ENCODE measurements at places on chromosomes 1 and 21. TPM values are rescaled to one million over a fixed set of nuclear protein-coding genes. Genes with fewer than 3 reads are reported as not detected.

GRCh38 chr1:161994175-161994668 is 29.4 kb downstream of the OLFML2B start:
- no peaks in the 10 kb centered on the region for H3K4me1 ChIP-seq
- no peak for DNase-seq
- H3K27ac ChIP-seq = no peak overlapping the region
- H3K36me3 ChIP-seq = no peaks in the 10 kb centered on the region

- H3K36me3 ChIP-seq = no peaks in the 10 kb centered on the region
- DNase-seq = peak; percentile 82
- H3K27ac ChIP-seq = no peak overlapping the region
- H3K4me1 ChIP-seq = no peaks in the 10 kb centered on the region
- no peaks in the 10 kb centered on the region for H3K27me3 ChIP-seq
These were observed 19.4 kb downstream of the PLEKHO1 start for GRCh38 chr1:150168960-150169601.

PTPN22 gene
- total RNA-seq = 0.89 TPM

- no peaks in the 10 kb centered on the region for H3K4me1 ChIP-seq
- no peak overlapping the region for H3K27ac ChIP-seq
- DNase-seq = no peak
- H3K36me3 ChIP-seq = no peaks in the 10 kb centered on the region
- no peak overlapping the region for H3K4me3 ChIP-seq
- H3K27me3 ChIP-seq = no peaks in the 10 kb centered on the region
These were observed 114.2 kb downstream of the DAB1 start for GRCh38 chr1:57309630-57310029.

SPRR5 gene
- total RNA-seq = not detected

DNA sequence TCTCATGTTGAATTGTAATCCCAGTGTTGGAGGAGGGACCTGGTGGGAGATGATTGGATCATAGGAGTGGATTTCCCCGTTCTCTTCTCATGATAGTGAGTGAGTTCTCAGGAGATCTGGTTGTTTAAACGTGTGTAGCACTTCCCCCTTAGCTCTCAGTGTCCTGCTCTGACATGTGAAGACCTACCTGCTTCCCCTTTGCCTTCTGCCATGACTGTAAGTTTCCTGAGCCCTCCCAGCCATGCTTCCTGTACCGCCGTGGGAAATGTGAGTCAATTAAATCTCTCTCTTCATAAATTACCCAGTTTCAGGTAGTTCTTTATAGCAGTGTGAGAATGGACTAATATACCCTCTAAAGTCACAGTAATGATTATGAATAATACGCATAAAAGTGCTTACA is 248.4 kb upstream of the LRRC7 start:
- H3K4me3 ChIP-seq = no peak overlapping the region
- H3K4me1 ChIP-seq = no peaks in the 10 kb centered on the region
- H3K27me3 ChIP-seq = peaks cover 46% of the 10 kb centered on the region
- H3K27ac ChIP-seq = no peak overlapping the region
- H3K36me3 ChIP-seq = no peaks in the 10 kb centered on the region
- no peak for DNase-seq

TIE1 gene
- total RNA-seq = not detected

GRCh38 chr1:42000766-42001165 is 82.0 kb upstream of the HIVEP3 start:
- H3K27ac ChIP-seq = no peak overlapping the region
- H3K4me3 ChIP-seq = no peak overlapping the region
- H3K27me3 ChIP-seq = peaks cover 2% of the 10 kb centered on the region
- H3K4me1 ChIP-seq = no peaks in the 10 kb centered on the region
- H3K36me3 ChIP-seq = no peaks in the 10 kb centered on the region

- no peak overlapping the region for H3K4me3 ChIP-seq
- no peaks in the 10 kb centered on the region for H3K36me3 ChIP-seq
- H3K27ac ChIP-seq = no peak overlapping the region
- H3K4me1 ChIP-seq = no peaks in the 10 kb centered on the region
- peak; percentile 90 for DNase-seq
These were observed 12.3 kb upstream of the SLAMF7 start for GRCh38 chr1:160726498-160727315.

DNA sequence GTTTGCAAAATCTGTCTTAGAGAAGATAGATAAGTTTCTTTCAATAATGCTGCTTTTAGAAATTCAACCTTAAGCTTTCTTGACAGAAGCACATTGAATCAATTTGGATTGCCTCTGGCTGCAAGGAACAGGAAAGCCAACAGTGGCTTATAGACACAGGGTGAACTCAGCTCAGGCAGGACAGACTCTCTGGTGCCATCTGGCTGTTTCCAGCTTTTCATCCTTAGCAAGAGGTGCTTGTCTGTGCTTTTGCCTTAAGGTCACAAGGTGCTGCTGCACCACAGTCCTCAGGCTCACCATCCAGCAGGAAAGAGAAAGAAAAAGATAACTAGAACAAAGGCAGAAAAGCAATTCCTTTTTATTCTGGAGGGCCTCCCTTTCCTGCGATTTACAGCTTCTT is 93.7 kb upstream of the ETS2 start:
- H3K27ac ChIP-seq = no peak overlapping the region
- no peak overlapping the region for H3K4me3 ChIP-seq
- no peaks in the 10 kb centered on the region for H3K27me3 ChIP-seq
- peak; percentile 61 for DNase-seq
- H3K36me3 ChIP-seq = no peaks in the 10 kb centered on the region
- H3K4me1 ChIP-seq = no peaks in the 10 kb centered on the region

DNA sequence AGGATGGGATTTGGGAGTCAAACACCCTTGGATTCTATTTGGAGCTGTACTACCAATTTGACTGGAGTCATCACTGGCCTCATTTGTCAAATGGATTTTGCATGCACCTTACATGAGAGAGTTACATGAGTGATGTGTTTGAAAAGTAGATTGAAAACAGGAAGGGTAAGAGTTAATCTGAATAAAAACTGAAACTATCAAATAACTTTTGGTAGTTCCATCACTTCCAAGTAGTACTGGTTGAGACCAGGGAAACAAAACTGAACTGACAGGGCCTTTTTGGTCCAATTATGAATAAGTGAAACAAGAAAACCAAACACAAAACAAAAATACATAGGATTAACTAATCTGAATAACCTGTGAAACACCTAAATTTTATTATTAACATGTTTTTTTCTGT is 30.2 kb downstream of the NUCKS1 start:
- H3K27me3 ChIP-seq = no peaks in the 10 kb centered on the region
- DNase-seq = no peak
- peaks cover 10% of the 10 kb centered on the region for H3K4me1 ChIP-seq

DNA sequence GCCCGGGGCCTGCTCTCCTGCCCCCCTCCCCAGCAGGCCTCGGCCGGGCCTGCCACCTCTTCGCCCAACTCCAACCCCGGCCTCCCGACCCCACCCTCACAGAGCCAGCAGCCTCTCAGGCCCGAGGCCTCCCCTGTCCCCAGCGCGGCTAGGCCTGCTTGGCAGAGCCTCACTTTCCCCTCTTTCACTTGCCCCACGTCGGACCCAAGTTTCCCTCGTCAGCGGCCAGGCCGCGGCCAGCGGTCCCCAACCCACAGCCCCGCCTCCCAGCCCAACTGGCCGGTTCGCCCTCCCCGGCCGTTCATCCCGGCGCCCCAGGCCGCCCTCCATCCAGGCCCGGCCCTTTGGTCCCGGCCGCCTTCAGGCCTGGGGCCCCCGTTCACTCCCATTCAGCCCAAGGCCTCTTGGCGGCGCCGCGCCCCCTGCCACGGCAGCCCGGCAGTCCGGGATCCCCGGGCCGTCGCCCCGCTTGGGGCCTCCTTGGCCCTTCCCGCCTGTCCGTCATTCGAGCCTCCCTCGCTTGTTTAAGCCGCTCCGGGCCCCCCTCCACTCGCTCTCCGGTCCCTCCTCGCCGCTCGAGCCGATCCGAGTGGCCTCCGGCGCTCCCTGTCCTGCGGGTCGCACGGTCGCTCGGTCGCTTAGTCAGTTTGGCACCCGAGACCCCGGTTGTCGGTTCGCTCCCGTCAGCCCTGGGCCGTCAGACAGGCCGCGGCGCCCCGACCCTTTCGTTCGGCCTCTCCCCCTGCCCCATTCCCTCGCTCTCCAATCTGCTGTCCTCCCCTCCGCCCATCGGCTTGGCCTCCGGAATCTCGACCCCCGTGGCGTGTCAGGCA is 1.4 kb downstream of the LRRC41 start:
- H3K4me3 ChIP-seq = peak overlapping the region; percentile 99
- peaks cover 32% of the 10 kb centered on the region for H3K36me3 ChIP-seq
- DNase-seq = peak; percentile 48
- H3K4me1 ChIP-seq = peaks cover 28% of the 10 kb centered on the region
- peak overlapping the region; percentile 100 for H3K27ac ChIP-seq

DNA sequence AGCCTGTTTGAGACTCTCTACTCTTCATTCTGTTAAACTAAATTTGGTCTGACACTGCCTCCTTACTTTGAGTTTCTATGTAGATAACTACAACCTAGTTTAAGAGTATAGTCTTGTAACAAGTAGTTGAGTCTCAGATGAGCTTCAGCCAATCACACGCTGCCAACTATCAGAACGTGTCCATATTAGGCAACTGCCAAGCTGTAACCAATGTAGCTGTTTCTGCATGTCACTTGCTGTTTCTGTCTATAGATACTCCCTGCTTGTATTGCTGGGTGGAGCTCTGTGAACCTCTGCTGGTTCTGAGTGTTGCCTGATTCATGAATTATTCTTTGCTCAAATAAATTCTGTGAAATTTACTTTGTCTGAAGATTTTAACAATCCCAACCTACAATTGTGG is 452.6 kb upstream of the NR5A2 start:
- no peaks in the 10 kb centered on the region for H3K27me3 ChIP-seq
- no peaks in the 10 kb centered on the region for H3K36me3 ChIP-seq
- H3K27ac ChIP-seq = no peak overlapping the region
- no peaks in the 10 kb centered on the region for H3K4me1 ChIP-seq

CFHR4 gene
- not detected for total RNA-seq

GRCh38 chr21:45339421-45340402 is 52.0 kb upstream of the POFUT2 start:
- no peak for DNase-seq
- H3K4me1 ChIP-seq = peaks cover 9% of the 10 kb centered on the region
- H3K36me3 ChIP-seq = peaks cover 5% of the 10 kb centered on the region
- H3K27ac ChIP-seq = no peak overlapping the region
- no peaks in the 10 kb centered on the region for H3K27me3 ChIP-seq
- H3K4me3 ChIP-seq = no peak overlapping the region

DNA sequence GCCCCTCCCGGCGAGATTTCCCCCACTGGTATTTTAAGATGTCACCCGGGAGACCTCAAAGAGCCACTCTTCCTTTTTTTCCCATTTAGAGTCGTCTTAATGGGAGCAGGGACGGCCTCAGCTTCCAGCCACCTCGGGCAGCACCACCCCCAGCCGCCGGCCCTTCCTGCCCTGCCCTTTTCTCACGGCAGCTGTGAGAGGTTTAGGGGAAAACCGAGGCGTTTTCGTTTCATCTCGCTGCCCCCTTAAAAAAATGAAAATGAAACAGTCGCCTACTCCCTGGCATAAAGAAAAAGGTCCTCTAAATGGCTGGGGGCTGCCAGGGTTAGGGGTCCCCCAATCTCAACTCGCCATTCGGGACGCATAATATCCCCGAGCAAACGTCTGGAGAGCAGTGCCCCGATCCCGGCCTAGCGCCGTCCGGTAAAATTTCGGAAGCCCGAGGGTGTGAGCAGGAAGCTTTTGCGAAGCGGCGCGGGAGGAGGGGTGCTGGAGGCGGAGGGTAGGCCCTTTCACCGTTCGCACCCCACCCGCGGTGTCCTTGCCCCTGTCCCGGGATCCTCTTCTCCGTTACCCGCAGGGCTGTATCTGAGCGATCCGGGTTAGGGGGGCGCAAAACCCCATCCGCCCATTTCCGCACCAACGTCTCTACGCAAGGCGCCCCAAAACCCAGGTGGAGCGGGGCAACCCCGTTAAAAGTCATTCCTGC is 1.2 kb downstream of the RUNX3 start:
- no peaks in the 10 kb centered on the region for H3K36me3 ChIP-seq
- no peak for DNase-seq
- H3K4me3 ChIP-seq = no peak overlapping the region
- peaks cover 35% of the 10 kb centered on the region for H3K27me3 ChIP-seq
- no peaks in the 10 kb centered on the region for H3K4me1 ChIP-seq

DNA sequence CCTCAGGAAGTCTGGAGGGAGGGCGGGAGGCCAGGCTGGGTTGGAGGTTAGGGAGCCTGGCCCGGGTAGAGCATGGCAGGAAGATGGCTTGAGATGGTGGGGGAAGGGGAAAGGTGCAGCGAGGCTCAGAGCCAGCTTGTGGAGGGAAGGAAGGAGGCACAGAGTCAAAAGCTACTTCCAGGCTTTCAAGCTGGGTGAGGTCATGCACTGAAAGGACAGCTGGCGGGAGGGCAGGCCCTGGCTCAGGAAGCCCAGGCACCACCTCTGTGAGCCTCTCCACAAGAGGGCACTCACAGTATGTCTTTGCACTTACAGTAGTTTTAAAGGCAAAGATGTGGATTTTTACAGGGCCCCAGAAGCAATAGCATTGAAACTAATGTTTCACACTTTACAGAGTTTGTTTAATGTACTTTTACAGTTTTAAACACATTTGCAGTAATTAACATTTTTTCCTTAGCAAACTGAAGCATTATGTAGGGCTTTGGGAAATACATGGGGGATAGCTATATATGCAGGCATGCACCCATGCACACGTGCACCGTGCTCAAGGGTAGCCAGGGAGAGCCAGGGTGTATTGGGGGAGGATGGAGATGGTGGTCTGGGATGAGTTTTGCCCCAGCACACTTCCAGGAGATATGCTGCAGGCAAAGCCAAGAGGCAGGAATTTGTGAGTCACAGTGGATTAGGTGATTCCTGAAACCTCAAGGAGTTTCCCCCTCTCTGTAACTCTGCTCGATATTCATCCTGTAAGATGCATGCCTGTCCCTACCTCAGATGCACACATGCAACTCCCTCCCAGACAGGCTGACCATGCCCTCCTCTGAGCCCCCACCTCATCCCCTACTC is 6.1 kb upstream of the ADAM15 start:
- no peak overlapping the region for H3K27ac ChIP-seq
- H3K4me3 ChIP-seq = no peak overlapping the region

GRCh38 chr1:2796890-2797740 is 4.4 kb downstream of the TTC34 start:
- no peaks in the 10 kb centered on the region for H3K27me3 ChIP-seq
- no peak overlapping the region for H3K4me3 ChIP-seq
- no peak for DNase-seq
- H3K4me1 ChIP-seq = no peaks in the 10 kb centered on the region
- no peak overlapping the region for H3K27ac ChIP-seq

GRCh38 chr1:214470132-214470531 is 81.3 kb downstream of the PTPN14 start:
- DNase-seq = peak; percentile 54
- peaks cover 79% of the 10 kb centered on the region for H3K4me1 ChIP-seq
- H3K4me3 ChIP-seq = no peak overlapping the region

DNA sequence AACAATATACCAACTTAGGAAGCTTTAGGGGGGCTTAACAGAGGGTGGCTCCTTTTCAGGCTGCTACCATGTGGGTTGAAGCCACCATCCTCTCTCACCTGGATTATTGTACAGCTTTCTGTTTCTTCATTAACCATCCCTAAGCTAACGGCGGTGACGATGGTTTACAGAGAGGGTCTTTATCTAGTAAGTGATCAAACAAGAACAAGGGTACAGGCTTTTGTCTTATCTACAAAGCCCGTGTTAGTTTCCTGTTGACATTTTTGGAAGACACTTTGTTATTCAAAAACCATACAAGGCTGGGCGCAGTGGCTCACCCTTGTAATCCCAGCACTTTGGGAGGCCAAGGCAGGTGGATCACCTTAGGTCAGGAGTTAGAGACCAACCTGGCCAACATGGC is 20.4 kb downstream of the SLC25A33 start:
- no peak overlapping the region for H3K4me3 ChIP-seq
- H3K4me1 ChIP-seq = peaks cover 15% of the 10 kb centered on the region
- H3K27me3 ChIP-seq = no peaks in the 10 kb centered on the region
- H3K36me3 ChIP-seq = peaks cover 28% of the 10 kb centered on the region
- DNase-seq = no peak
